ENCODE measurements at places on chromosomes 11 and 22.

DNA sequence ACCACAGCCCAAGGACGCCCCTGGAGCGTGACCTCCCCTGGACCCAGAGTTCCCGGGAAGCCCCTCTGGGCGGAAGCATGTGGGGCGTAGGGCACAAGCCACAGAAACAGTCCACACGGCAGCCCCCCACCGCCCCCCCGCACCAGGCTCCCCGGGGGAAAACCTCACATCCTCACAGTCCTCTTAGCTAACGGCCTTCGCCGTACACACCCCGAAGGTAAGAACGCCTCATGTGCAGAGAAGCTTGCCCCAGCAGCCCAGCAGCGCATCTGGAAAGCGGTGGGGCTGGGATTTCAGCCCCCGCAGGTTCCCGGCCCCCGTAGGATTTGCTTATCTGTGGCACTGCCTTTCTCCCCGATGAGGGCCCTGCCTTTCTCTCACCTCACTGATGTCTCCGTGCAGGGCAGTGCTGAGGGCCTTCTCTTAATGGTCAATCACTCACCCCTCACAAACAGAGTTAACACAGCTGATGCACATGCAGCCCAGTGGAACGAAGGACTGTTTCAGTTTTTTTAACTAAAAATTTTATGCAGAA lies 309.2 kb downstream of the BRD1 start:
- no peak for DNase-seq

DNA sequence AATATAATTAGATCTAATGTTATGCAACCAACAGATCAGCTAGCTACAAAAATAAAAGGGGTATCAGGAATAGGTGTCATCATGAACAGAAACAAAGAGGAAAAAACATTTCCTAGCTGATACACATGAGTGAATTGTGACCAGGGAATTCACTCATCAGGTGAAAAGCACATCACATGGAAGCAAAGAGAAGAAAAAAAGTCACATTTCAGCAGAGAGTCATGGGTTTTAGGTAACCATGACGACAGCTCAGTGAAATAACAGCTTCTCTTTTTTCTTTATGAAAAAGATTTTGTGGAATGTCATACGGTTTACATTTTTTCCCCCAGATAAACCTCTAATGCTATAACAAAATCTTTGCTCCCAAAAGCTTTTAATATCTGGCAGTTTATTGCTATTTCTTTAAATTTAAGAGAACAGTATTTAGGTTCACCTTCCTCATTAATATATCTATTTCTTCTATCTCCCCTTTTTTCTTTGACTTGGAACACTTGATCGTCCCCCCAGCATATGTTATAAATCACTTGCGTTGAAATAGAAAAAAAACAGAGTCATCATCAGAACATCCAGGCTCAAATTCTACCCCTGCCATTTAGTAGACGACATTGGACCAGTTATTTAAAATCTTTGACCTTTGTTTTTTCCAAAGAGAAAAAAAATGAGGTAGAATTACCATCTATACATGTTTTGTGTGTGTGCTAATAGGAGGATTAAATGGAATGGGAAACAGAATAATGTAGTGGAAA lies 5.3 kb downstream of the TYR start:
- DNase-seq = no peak

GRCh38 chr11:93740031-93740729 lies 1.1 kb downstream of the TAF1D start:
- DNase-seq = no peak

GRCh38 chr11:76339221-76339620 lies 41.7 kb downstream of the THAP12 start:
- DNase-seq = no peak

- DNase-seq = no peak
Observed at GRCh38 chr11:100927579-100927978, 202.0 kb downstream of the PGR start.

Measured in dorsolateral prefrontal cortex (tissue), 122 donors.